ENCODE measurements at places on chromosomes 3 and 15.

GRCh38 chr3:180680097-180680430 lies 775 bp upstream of the CCDC39 start:
- H3K27ac ChIP-seq = no peak overlapping the region
- H3K36me3 ChIP-seq = no peaks in the 10 kb centered on the region
- no peaks in the 10 kb centered on the region for H3K27me3 ChIP-seq
- no peak for DNase-seq

DNA sequence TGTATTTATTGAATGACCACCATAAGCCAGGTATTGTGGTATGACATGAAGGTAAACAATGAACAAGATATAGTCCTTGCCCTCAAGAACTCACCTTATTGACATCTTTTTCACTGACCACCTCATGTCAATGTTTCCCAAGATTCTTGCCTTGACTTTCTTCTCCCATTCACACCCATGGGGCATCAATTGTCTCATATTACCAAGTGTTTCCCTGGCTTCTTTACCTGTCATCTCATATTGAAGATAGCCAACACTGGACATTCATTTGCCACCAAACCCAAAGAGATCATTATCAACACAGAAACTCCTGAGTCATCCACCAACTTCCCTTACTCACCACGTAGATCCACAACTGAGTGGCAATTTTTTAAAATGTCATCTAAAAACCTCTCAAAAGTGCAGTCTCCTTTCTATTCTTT lies 2.2 kb downstream of the EFHB start:
- H3K36me3 ChIP-seq = no peaks in the 10 kb centered on the region
- no peak overlapping the region for H3K27ac ChIP-seq
- no peak overlapping the region for H3K4me3 ChIP-seq
- DNase-seq = no peak

DNA sequence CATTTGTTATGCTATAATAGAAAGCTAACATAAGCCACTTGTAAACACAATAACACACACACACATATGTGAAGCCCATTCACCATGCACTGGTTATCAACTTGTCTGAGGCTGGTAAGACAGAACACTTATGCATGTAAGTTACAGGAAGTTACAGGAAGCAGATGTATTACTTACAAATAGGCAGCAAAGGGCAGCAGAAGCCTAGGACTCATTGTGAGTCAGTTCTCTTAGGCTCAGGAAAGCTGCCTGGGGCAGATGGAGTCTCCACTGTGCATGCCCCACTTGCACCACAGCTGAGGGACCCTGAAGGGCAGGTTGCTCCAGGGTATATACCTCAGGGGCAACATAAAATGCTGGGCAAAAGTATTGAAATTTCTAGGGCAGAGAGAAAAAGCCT lies 748.8 kb upstream of the CCDC54 start:
- no peaks in the 10 kb centered on the region for H3K27me3 ChIP-seq
- H3K4me3 ChIP-seq = no peak overlapping the region
- no peak for DNase-seq
- H3K36me3 ChIP-seq = no peaks in the 10 kb centered on the region

- no peak overlapping the region for H3K4me3 ChIP-seq
- no peak overlapping the region for H3K27ac ChIP-seq
Measured at GRCh38 chr3:47293822-47294221, 11.1 kb downstream of the KLHL18 start.

DNA sequence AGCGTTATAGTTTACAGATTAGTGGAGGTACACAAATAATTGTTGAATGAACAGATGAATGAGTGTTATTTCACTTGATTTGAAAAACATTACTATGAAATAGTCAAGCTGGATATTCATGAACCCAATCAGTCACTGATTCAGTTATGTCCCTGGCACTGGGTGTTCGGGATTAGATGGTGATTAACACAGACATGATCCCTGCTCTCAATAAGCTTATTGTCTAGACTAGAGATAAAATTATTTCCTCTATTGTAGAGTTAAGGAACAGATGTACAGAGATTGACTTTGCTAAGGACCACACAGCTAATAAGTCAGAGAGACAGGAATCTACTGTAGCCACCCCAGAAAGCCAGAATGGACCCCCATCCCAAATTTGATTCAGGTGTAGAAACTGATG lies 963 bp downstream of the GRAMD1C start:
- H3K4me3 ChIP-seq = peak overlapping the region; percentile 71
- no peaks in the 10 kb centered on the region for H3K27me3 ChIP-seq
- no peak for DNase-seq
- H3K27ac ChIP-seq = no peak overlapping the region

GRCh38 chr3:194884649-194885315 lies 199.1 kb downstream of the FAM43A start:
- no peak overlapping the region for H3K4me3 ChIP-seq
- no peak overlapping the region for H3K27ac ChIP-seq
- H3K36me3 ChIP-seq = no peaks in the 10 kb centered on the region
- peaks cover 11% of the 10 kb centered on the region for H3K4me1 ChIP-seq
- no peak for DNase-seq

- no peak for DNase-seq
- no peaks in the 10 kb centered on the region for H3K4me1 ChIP-seq
- H3K36me3 ChIP-seq = no peaks in the 10 kb centered on the region
- H3K27me3 ChIP-seq = no peaks in the 10 kb centered on the region
Measured at GRCh38 chr3:51353691-51354090, 31.4 kb upstream of the MANF start.

- no peaks in the 10 kb centered on the region for H3K27me3 ChIP-seq
- H3K27ac ChIP-seq = no peak overlapping the region
- no peak for DNase-seq
- no peaks in the 10 kb centered on the region for H3K36me3 ChIP-seq
Measured at GRCh38 chr3:120049881-120050539, 44.2 kb downstream of the GSK3B start.

Data from ascending aorta (tissue), 2 donors.